Fibroblast of the conjunctiva (primary cell): ENCODE measurements at places on chromosomes 16 and 17.

GRCh38 chr17:57691939-57692338, 53.2 kb downstream of the CCDC182 start:
- DNase-seq: no peak

DNA sequence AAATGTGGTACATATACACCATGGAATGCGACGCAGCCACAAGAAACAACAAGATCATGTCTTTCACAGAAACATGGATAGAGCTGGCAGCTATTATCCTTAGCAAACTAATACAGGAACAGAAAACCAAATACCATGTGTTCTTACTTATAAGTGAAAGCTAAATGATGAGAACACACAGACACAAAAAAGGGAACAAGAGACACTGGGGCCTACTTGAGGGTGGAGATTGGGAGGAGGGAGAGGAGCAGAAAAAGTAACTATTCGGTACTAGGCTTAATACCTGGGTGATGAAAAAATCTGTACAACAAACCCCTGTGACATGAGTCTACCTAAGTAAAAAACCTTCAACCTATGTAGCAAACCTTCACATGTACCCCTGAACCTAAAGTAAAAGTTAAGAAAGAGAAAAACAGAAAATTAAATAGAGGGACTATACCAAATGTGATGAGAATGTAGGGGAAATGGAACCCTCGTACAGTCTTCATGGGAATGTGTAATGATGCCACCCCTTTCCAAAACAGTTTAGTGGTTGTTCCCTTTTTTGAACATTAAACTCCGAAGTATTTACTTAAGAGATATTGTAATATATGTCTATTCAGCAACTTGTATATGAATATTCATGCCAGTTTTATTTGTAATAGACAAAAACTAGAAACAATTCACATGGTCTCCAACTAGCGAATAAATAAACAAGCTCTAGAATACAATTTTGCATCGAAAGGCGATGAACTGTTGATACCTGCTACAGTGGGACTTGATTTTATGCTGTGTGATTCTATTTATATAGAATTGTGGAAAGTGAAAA, 33.9 kb downstream of the AHSP start:
- DNase-seq: no peak

DNA sequence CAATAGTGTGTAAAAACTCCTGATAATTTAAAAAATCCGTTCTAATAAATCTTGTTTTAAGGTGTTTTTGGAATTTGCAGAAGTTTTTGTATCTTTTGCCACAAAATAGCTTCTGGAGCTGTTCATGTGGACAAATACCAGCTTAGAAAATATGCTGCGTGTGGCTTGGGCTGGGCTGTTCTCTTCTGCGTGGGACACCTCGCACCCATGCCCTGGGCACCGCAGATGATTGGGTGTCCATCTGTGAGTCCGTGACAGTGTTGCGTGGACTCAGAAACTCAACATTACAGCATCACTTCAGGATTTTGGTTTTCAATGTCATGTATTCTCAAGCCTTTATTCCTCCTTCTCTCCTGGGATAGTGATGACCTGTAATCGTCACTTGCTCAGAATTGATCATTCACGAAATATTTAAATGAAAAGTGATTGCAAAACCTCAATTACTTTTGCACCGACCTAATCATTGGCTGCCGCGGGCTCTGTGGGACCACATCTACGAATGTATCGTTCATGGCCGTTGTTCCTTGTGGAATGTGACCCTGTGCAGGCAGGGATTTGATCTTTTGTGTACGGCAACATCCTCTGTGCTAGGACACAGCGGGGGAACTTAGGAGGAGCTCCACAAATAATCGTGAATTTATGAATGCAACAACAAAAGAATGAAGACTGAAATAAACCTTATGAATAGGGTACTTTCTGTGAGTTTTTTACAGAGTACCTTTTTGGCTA, 210.3 kb upstream of the FOXF1 start:
- DNase-seq: no peak

DNA sequence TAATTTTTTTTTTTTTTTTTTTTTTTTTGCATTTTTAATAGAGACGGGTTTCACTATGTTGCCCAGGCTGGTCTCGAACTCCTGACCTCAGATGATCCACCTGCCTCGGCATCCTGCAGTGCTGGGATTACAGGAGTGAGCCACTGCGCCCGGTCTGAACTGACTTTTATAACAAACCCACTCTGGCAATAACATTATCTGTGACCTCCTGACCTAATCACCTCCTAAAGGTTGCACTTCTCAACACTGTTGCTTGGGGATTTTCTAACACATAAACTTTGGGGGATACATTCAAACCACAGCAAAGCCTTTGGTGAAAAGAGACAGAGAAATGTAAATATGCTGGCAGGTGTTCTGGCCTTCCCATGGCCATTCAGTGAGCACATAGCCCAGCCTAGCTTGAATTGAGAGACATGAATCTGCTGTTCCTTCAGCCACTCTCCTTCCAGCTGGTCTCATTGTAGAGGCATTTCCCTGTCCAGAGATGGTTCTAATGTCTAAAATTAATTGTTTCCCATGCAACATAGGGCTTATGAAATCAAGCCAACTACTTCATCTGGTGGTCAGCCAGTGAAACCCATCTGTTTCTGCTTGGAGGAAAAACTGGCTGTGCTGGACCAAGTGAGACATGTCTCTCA, 28.3 kb downstream of the LYRM1 start:
- DNase-seq: no peak

DNA sequence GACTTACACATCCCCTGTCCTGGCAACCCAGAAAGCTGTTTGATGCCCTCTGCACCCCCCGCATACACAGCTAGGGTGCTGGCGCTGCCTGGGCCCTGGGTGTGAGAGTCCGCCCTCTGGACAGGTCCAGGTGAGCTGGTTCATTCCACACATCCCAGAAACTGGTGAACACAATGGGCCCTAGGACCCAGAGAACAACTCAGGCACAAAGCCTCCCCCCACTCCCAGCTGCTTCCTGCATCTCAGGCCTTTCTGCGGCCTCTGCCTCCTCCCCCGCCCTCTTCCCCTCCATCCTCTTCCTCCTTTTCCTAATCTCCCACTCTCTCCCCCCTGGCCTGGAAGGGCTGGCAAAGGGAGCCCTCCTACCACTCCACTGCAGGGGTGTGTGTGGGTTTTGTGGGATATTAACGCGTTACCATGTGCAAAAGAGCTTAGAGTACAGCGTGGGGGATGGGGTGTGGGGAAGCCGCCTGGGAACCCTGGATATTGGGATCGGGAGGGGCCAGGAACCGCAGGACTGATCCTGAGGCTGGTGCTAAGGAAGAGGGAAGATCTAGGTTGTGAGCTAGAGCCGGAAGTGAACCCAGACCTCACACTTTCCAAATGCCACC, 1.6 kb upstream of the PPP1R9B start:
- peak; percentile 70 for DNase-seq

- no peak for DNase-seq
Measured at GRCh38 chr17:35984140-35984539, 2.4 kb downstream of the CCL14 start.

- no peak for DNase-seq
Measured at GRCh38 chr17:38891441-38891840, 21.6 kb downstream of the LASP1 start.

GRCh38 chr16:29192329-29193247, 207.7 kb downstream of the LAT start:
- DNase-seq: no peak

DNA sequence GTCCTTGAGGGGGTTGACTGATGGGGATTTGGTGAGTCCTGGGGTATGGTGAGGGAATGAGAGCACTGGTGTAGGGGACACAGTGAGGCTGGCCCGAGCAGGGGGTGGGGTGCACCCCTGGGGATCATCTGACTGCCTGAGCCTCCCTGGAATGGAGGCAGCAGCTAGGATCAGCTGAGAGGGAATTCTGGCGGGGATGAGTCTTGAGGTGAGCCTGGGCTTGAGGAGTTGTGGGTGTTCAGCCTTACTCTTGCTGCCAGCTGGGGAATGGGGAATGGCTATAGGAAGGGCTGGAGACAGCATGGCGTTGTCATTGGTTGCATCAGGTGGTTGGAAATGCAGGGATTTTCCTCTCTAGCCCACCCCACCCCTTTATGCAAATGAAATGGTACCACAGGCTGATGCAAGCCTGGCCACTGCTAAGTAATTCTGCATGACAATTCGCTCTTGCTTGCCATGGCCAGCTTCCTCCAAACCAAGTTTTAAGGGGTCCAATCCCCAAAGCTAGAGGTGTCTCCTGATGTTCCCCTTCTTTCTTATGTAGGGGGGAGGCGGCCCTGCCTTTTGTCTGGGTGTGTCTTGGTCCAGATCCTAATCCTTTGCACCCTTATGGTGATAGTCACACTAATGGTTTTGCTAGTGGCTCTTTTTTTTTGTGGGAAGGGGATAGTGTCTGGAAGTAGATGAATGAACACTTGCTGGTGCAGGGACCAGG, 7.5 kb downstream of the NFE2L1 start:
- peak; percentile 96 for DNase-seq

- no peak for DNase-seq
Measured at GRCh38 chr16:57401943-57402640, 2.5 kb upstream of the CCL17 start.

GRCh38 chr17:50196826-50197225, 4.6 kb downstream of the COL1A1 start:
- DNase-seq: no peak

DNA sequence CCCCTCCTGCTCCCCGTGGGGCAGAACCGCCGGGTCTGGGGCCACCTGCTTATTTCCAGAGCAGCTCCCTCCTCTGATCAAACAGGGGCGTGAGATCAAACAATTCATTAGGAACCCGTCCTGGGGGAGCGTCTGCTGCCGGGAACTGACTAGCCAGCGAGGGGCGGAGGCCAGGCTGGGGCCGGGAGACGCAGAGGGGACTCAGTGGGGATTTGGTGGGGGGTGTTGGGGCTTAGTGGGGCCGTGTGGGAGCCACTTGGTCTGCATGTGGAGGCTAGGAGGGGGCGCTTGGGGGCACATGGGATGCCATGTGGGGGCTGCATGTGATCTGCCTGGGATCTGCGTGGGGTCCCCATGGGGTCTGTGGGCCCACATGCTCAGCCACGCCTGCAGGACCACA, 20.5 kb upstream of the CACNA1H start:
- DNase-seq: no peak

- DNase-seq: no peak
Measured at GRCh38 chr16:64534180-64534780, 587.6 kb downstream of the CDH11 start.

- no peak for DNase-seq
Measured at GRCh38 chr17:10041916-10042588, 137.0 kb upstream of the RCVRN start.

DNA sequence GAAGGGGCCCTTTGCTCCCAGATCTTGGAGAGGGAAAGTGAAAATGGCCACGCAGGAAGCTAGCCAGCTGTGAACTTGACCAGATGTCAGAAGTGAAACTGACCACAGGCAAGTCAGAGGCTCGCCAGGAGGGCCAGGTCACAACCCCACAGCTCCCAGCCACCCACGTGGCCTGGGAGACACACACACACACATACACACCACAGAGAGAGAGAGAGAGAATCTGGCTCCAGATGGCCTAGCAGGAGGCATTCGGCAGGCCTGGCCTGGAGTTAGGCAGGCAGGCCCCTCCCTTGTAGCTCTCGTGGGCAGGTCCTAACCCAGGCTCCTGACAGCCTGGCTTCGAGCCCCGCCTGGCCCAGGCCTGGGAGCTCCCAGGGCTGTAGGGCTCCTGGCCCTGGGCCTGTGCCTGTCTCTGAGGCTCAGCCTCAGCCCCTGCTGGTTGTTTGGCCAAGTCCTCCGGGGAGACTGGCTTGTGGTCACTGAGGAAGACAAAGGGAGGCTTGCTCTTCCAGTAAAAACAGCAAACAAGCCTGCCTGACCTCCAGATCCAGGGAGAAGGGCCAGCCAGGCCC, 20.2 kb downstream of the NGFR start:
- peak; percentile 98 for DNase-seq

- DNase-seq: no peak
Measured at GRCh38 chr17:5023588-5024147, 11.6 kb downstream of the SLC52A1 start.

DNA sequence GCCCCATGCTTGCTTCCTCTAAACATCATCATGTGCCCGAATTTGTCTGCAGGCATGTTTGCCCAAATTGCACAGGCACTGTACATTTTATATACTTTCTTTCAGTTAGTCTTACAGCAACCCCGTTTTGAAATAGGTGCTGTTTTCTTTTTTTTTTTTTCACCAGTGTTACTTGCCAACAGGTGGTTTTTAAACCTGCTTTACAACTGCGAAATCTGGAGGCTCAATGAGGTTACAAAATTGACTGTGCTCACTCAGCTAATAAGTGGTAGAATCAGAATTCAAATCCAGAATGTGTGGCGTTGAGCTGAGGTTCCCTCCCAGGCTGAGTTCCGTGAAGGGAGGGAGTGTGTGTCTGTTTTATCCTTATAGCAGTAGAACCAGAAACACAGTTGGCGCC, 5.8 kb downstream of the PLA2G15 start:
- DNase-seq: no peak

GRCh38 chr17:6100891-6101500, 30.8 kb downstream of the WSCD1 start:
- no peak for DNase-seq

GRCh38 chr17:58371300-58371950, 19.4 kb upstream of the SUPT4H1 start:
- DNase-seq: no peak

DNA sequence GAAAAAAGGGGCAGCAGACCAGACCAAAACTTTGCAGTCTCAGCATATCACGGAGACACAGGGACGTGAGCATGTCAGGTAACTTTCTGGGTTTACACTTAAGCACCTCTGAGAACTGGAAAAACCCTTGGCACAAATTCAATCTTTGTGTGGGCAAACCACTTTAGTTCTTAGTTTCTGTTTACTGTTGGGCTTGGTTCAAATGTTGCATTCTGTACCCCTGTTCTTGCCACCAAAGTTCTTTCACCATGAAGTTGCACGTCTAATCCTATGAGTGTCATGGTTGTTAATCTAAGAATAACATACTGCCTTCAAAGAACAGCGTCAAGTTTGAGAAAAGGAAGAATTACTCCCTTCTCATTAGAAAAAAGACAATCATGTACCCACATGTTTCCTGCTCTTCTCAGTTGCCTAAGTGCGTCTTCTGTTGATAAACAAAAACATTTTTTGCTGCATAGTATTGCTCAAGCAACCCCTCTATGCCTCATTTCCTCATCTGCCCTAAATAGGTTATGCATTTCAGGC, 11.6 kb downstream of the KRT33A start:
- no peak for DNase-seq

- DNase-seq: no peak
Measured at GRCh38 chr16:57590654-57591085, 37.8 kb upstream of the ADGRG1 start.

- no peak for DNase-seq
Measured at GRCh38 chr17:47611372-47612350, 38.1 kb upstream of the KPNB1 start.

DNA sequence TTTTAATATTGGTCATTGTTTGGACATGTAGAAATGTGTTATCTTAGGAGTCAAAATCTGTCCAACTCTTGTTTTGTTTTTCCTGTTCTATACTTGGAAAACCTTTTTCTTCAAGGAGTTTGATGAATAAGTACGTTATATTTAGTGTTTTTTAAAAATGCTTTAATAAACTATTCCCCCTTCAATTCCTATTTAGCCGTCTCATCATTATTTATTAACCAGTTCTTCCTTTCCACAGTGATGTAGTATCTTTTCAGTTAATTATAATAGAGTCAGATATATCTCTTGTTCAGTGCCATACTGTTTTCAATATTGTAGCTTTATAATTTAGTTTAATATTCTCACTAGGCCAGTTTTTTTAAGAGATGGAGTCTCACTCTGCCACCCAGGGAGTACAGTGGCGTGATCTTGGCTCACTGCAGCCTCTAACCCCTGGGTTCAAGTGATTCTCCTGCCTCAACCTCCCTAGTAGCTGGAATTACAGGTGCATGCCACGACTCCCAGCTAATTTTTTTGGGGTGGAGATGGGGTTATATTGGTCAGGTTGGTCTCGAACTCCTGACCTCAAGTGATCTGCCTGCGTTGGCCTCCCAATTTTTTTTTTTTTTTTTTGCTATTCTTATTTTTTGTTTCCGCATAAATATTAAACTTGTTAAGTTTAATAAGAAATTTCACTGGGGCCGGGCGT, 72.9 kb downstream of the KPNA2 start:
- DNase-seq: no peak
